ENCODE measurements at places on chromosomes 1 and 21. TPM values are rescaled to one million over a fixed set of nuclear protein-coding genes. Genes with fewer than 3 reads are reported as not detected.

TMEM269 gene
- total RNA-seq = not detected

CD2 gene
- total RNA-seq = not detected

ADGRL2 gene
- 57.7 TPM for total RNA-seq

TMEM52 gene
- not detected for total RNA-seq

EPHA2 gene
- 145 TPM for total RNA-seq

KRTAP19-1 gene
- not detected for total RNA-seq

SIM2 gene
- 0.10 TPM for total RNA-seq

ADCY10 gene
- total RNA-seq = not detected

All from mammary microvascular endothelial cell (primary cell).